CD4-positive, alpha-beta T cell treated with Interleukin-1 beta for 1 hour (primary cell): ENCODE measurements at places on chromosomes 16 and 17.

- no peak for DNase-seq
Observed at GRCh38 chr16:82560805-82561325, 65.9 kb upstream of the CDH13 start.

DNA sequence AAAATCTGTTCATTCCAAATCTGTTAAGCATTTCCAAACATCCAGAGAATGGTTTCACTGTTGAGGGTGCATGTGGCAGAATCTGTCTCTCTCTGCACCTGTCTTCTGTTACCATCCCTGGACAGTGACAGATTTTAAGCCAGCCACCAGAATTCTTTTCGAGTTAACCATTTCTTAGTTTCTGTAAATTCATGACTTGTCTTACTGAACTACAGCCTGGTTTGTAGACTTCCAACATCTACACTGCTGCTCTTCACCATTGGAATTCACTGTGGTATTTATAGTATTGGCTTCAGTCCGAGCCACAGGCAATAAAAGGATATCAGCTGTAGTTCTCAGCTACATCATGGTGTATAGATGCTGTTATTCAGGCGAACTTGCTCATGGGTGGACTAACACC lies 47.6 kb downstream of the GOSR1 start:
- DNase-seq, result no peak

GRCh38 chr17:16425698-16426659 lies 10.6 kb downstream of the TRPV2 start:
- no peak for DNase-seq

- DNase-seq, result no peak
Observed at GRCh38 chr16:85402910-85403692, 210.0 kb upstream of the GSE1 start.

DNA sequence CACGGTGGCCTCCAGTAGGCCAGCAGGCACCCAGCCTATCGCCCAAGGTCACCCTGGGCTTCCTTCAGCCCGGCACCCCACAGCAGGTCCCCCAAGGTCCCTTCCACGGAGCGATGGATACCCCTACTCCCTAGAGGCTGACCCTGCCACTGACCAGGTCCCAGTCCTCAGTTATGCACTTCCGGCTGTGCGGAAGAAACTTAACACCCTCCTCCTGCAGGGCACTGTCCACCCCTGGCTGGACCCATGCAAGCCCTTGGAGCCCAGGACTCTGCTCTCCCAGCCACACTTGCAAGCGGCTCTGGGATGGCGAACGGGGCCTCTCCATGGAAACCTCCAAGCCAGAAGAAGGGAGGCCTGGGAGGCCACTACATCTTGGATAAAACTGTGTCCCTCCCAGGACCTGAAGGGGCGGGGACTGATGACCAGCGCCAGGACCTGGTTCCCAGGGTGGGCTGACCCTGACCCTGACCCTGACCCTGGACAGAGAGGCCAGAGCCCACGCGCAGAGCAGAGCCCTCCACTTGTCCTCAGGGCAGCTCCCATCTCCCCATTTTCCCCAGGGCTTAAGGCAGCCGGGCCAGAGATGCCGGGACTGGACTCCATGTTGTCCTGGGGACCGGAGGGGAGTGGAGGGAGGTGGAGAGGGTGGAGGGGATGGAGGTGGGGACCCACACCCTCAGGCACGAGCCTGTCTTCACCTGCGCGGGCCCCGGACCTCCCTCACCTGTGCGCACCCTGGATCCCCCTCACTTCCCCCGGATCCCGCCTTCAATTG lies 734 bp downstream of the CEP131 start:
- no peak for DNase-seq

GRCh38 chr16:85168732-85169256 lies 56.5 kb upstream of the CIBAR2 start:
- DNase-seq, result no peak

- peak; percentile 68 for DNase-seq
Observed at GRCh38 chr16:81522108-81522701, 77.6 kb downstream of the CMIP start.

- DNase-seq, result peak; percentile 83
Observed at GRCh38 chr17:78378225-78379130, at the start of gene PGS1. Gene PGS1, plus strand, starts transcription at chr17:78378649. Its CDS starts 17 bp downstream, at chr17:78378666.

GRCh38 chr16:51937771-51938170 lies 609.2 kb downstream of the TOX3 start:
- DNase-seq, result no peak
